ENCODE measurements at places on chromosomes 6 and 20.

- H3K4me1 ChIP-seq = peaks cover 6% of the 10 kb centered on the region
- no peak overlapping the region for H3K4me3 ChIP-seq
- no peak overlapping the region for H3K27ac ChIP-seq
- no peak for DNase-seq
- no peaks in the 10 kb centered on the region for H3K36me3 ChIP-seq
These were observed 67.6 kb downstream of the PSMG4 start for GRCh38 chr6:3326184-3326971.

GRCh38 chr6:134020071-134020470 lies 32.4 kb downstream of the SLC2A12 start:
- no peak for DNase-seq
- H3K36me3 ChIP-seq = no peaks in the 10 kb centered on the region

DNA sequence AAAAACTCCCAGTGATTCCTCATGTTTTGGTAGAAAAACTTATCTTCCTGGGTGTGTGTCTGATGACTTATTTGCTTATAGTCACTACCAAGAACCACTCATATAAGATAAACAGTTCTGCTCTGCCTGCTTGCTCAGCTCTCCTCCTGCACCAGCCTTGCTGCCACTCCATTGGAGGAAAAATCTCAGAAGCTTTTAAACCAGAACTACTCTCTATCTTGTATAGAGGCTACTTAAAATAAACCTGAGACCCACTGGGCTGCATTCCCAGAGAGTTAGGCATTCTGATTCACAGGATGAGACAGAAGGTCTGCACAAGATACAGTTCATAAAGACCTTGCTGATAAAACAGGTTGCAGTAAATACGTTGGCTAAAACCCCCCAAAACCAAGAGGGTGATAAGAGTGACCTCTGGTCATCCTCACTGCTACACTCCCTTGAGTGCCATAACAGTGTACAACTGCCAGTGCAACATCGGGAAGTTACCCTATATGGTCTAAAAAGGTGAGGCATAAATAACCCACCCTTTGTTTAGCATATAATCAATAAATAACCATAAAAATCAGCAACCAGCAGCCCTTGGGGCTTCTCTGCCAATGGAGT lies 728.3 kb downstream of the EPHA7 start:
- no peak overlapping the region for H3K4me3 ChIP-seq
- H3K27me3 ChIP-seq = no peaks in the 10 kb centered on the region
- no peaks in the 10 kb centered on the region for H3K4me1 ChIP-seq
- no peaks in the 10 kb centered on the region for H3K36me3 ChIP-seq
- no peak overlapping the region for H3K27ac ChIP-seq

- H3K27ac ChIP-seq = peak overlapping the region; percentile 95
- H3K4me3 ChIP-seq = peak overlapping the region; percentile 57
- peaks cover 64% of the 10 kb centered on the region for H3K4me1 ChIP-seq
- no peak for DNase-seq
These were observed 63.1 kb downstream of the ATXN1 start for GRCh38 chr6:16698162-16698533.

DNA sequence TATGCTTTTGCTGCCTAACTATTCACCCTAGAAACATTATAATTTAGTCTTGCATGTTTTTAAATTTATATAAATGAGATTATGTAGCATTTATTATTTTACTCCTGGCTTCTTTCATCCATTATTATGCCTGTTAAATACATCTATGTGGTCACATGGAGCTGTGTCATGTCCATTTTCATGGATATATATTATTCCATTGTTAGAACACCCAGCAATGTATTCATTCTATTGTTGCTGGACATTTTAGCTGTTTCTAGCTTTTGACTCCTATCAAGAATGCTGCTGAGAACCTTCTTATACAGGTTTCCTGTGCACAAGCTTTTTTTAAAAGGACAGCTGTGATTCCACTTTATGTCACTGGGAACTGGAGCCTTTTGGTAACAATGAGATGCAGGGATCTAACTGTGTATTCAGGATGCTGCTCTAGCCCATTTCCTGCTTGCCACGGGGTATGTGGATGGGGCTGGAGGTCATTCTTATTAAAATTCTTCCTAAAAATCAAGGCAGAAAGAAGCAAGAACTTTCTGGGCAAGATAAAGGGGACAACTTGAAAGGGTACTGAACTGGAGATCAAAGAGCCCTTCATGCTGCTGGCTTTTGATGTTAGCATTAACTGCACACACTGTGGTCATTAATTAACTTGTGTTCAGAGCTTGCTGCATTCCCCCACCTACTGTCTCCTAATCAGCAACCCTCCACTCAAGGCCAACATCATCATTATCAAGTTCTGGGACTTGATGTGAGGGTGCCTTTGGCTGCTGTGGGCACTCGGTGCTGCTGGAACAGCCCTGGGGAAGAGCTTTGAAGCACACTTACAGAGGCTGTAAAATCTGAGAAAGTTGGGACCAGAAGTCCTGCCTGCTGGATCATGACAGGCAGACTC lies 96.6 kb upstream of the AKIRIN2 start:
- H3K36me3 ChIP-seq = no peaks in the 10 kb centered on the region
- H3K27me3 ChIP-seq = peaks cover 7% of the 10 kb centered on the region
- H3K4me1 ChIP-seq = no peaks in the 10 kb centered on the region
- no peak for DNase-seq

GRCh38 chr6:132607544-132608233 lies 16.4 kb downstream of the TAAR2 start:
- no peak overlapping the region for H3K27ac ChIP-seq
- no peak overlapping the region for H3K4me3 ChIP-seq
- H3K4me1 ChIP-seq = peaks cover 3% of the 10 kb centered on the region
- H3K36me3 ChIP-seq = no peaks in the 10 kb centered on the region

DNA sequence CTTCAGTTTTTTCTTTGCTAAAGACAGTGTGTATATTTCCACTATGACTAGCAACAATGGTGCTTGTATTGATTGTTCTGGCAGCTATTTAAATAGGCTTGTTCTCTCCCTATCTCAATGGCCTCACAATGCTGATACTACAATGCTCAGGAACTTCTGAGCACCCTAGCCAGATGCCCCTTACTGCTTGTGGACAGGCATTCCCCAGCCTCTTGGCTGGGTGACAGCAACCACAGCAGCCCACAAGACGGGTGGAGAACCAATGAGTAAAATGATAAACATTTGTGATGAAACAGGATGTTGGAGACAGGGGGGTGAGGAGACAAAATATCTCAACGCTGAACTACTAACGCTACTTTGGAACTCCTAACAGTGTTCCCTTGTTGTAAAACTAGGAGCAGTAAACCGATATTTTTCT lies 42.3 kb downstream of the HIVEP2 start:
- H3K4me1 ChIP-seq = peaks cover 63% of the 10 kb centered on the region
- H3K4me3 ChIP-seq = peak overlapping the region; percentile 78
- DNase-seq = peak; percentile 93
- H3K27ac ChIP-seq = peak overlapping the region; percentile 98
- H3K36me3 ChIP-seq = peaks cover 25% of the 10 kb centered on the region

GRCh38 chr20:33835615-33836172 lies 24.5 kb downstream of the CHMP4B start:
- no peak overlapping the region for H3K27ac ChIP-seq
- H3K4me3 ChIP-seq = no peak overlapping the region
- peaks cover 43% of the 10 kb centered on the region for H3K4me1 ChIP-seq
- DNase-seq = no peak

DNA sequence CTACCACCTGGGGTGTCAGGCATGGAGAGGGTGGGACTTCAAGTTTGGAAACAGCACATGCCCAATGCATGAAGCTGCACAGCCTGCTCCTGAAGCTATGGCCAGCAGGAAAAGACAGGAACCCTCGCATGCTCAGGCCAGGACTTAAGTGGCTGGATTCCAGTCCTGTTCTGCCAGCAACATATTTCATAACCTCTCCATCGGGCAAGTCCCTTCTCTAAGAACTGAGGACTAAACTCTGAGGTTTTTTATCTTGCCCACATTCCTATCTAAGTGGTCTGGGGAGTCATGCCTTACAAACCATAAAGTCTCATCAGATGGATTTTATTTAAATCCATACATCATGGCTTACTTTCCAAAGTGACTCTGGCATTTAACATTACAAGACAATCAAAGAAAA lies 27.5 kb upstream of the AGPAT4 start:
- H3K36me3 ChIP-seq = no peaks in the 10 kb centered on the region

DNA sequence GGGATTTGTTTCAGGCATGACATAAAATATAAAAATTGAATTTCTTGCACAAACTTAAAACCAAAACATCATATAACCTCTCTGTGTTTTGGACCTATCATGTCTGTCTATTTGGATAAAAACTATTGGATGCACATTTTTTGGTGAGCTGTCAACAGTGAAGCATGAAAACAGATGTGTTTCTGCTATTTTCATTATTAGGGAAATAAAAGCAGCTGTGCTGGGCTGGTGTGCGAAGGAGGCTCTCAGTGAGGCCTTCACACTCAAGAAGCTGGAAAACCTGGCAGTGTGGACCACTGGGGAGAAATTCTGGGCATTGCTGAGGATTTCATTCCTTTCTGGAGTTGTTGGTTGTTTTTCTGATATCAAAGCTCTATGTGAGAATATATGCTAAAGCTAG lies 395.3 kb downstream of the GJA1 start:
- H3K4me1 ChIP-seq = no peaks in the 10 kb centered on the region
- no peaks in the 10 kb centered on the region for H3K27me3 ChIP-seq
- no peaks in the 10 kb centered on the region for H3K36me3 ChIP-seq
- no peak for DNase-seq
- no peak overlapping the region for H3K4me3 ChIP-seq

- no peak overlapping the region for H3K4me3 ChIP-seq
- H3K4me1 ChIP-seq = peaks cover 26% of the 10 kb centered on the region
- peaks cover 65% of the 10 kb centered on the region for H3K36me3 ChIP-seq
- H3K27me3 ChIP-seq = no peaks in the 10 kb centered on the region
These were observed 10.5 kb downstream of the SUMO4 start for GRCh38 chr6:149410557-149410956.

DNA sequence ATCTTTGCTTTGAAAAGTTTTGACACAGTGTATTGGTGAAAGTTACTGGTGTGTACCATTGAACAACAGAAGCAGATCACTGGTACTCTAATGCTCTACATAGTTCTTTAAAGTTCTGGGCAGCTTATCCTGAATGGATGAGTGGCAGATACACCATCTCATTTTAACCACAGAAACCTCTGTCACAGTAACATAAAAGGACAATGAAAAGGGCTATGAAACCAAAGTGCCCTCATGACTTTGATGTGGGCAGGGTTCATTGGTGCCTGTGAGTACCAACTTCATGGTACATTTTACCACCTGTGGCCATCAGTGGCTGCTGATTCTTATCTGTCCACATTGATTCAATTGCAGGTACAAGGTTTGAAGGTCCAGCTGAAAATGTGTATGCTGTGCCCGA lies 285.7 kb upstream of the PREP start:
- no peak overlapping the region for H3K27ac ChIP-seq
- peaks cover 7% of the 10 kb centered on the region for H3K27me3 ChIP-seq
- DNase-seq = peak; percentile 52
- H3K36me3 ChIP-seq = no peaks in the 10 kb centered on the region

DNA sequence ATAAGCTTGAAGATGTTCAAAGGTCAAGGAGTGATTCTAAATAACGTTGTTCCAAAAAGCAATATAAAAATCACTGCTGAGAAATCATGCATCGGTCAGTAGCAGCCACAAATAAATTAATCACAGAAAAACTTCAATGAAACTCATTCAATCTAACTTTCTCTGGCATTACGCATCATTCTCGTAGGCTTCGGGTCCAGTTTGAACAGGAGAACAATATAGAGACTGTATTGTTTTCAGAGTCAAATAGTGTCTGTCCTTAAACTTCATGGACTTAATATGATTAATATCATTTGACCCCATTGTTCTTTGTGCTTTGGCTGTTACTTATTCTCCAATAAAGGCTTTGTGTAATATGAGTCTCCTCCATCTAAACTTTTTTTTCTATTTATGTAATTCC lies 200.4 kb downstream of the C6orf118 start:
- no peaks in the 10 kb centered on the region for H3K27me3 ChIP-seq
- no peak for DNase-seq
- H3K36me3 ChIP-seq = no peaks in the 10 kb centered on the region
- H3K27ac ChIP-seq = no peak overlapping the region
- H3K4me1 ChIP-seq = no peaks in the 10 kb centered on the region
- H3K4me3 ChIP-seq = no peak overlapping the region

DNA sequence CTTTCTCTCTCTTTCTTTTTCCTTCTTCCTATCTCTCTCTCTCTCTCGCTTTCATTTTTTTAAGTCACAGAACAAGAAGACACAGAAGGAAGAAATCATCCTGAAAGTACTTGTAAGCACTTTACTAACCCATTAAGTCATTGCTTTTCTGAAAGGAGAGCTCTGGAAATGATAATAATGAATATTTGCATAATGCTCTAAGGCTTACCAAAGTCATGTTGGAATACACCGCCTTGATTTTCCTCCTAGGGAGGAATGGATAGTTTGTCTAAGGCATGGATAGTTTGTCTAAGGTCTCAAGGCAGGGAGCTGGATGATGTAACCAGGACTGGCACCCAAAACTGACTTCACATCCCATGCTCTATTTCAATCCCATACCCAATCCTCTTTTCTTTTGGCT lies 12.9 kb upstream of the CTCFL start:
- H3K4me3 ChIP-seq = no peak overlapping the region
- no peaks in the 10 kb centered on the region for H3K36me3 ChIP-seq
- no peak for DNase-seq

GRCh38 chr6:44304282-44305199 lies 8.6 kb downstream of the AARS2 start:
- no peaks in the 10 kb centered on the region for H3K27me3 ChIP-seq
- H3K36me3 ChIP-seq = peaks cover 53% of the 10 kb centered on the region
- no peak overlapping the region for H3K4me3 ChIP-seq
- H3K27ac ChIP-seq = no peak overlapping the region
- H3K4me1 ChIP-seq = no peaks in the 10 kb centered on the region
- peak; percentile 80 for DNase-seq

- H3K27ac ChIP-seq = no peak overlapping the region
- H3K36me3 ChIP-seq = no peaks in the 10 kb centered on the region
- H3K4me1 ChIP-seq = peaks cover 11% of the 10 kb centered on the region
- peak; percentile 53 for DNase-seq
These were observed 6.7 kb upstream of the CLIC5 start for GRCh38 chr6:46022106-46022948.

GRCh38 chr6:138586638-138587037 lies 87.3 kb upstream of the NHSL1 start:
- H3K27me3 ChIP-seq = peaks cover 1% of the 10 kb centered on the region
- no peaks in the 10 kb centered on the region for H3K36me3 ChIP-seq
- DNase-seq = no peak
- peaks cover 4% of the 10 kb centered on the region for H3K4me1 ChIP-seq
- no peak overlapping the region for H3K4me3 ChIP-seq

- peak; percentile 61 for DNase-seq
- H3K36me3 ChIP-seq = peaks cover 3% of the 10 kb centered on the region
- H3K4me3 ChIP-seq = no peak overlapping the region
- peaks cover 7% of the 10 kb centered on the region for H3K4me1 ChIP-seq
- no peak overlapping the region for H3K27ac ChIP-seq
These were observed 106.6 kb downstream of the TRIM27 start for GRCh38 chr6:28816909-28817807.

DNA sequence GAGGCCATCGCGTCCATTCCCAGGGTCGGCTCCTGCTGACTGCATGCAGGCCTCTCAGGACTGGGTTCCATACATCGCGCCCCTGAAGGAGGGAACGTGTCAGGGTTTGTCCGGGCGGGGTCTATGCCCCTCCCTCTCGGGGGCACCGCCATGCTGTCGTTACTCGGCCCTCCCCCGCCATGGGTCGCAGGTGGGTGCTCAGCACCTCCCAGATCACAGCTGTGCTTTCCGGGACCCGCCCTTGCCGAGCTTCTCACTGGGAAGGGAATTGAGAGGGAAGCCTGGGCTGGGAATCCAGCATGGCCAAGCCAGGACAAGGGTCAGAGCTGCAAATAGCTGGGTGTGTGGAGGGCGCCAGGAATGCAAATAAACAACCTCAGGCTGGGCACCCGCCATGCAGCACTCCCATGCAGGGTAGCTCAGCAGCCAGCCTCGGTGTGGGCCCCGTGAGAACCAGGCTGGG lies at the start of gene FRMD1:
FRMD1 (minus strand) TSS at position 270 of the 463 bp plus-strand sequence; CDS start at position 152, 118 bp downstream.
- no peak within 1 kb of the TSS for H3K4me3 ChIP-seq
- no peak within 1 kb of the TSS for H3K27ac ChIP-seq
- H3K36me3 ChIP-seq = no peaks in the 10 kb centered on the region
- no peaks in the 10 kb centered on the region for H3K27me3 ChIP-seq
- no peak for DNase-seq

Data from activated CD4-positive, alpha-beta T cell treated with anti-CD3 and anti-CD28 coated beads, Interleukin-2, amount 10 ng/mL, durations not matched to agents 24 days and 14 days (primary cell).